ENCODE measurements at places on chromosomes 5 and 9.

DNA sequence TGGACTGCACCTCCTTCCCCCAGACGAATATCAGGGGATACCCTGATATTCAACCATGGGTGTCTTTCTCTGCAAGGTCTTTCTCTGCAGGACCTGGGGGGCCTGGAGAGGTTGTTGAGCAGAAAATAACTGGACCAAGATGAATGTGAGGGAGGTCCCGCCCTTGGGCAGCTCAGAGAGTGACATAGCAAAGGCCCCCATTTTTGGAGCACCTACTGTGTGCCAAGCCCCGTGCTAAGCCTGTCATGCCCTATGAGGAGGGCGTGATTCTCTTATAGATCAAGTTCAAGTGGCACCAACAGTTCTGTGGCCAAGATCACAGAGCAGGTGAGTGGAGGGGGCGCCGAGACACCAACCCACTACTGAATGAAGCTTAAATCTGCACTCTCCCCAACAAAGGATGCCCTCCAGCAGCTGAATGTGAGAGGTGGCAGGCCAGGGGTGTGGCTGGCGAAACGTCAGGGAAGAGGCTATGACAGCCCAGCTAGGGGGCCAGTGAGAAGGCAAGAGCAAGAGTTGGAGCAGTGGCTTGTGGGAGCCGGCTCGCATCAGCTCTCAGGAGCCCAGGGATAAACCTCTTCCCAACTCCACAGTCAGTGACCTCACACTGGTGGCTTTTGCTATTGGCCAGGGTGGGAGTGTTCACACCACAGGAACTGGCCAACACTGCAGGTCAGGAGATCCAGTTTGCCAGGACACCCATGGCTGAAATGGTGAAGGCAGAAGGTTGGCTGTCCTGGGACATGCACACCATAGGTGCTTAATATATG, 5.3 kb downstream of the SARDH start:
- no peaks in the 10 kb centered on the region for H3K4me1 ChIP-seq
- peaks cover 3% of the 10 kb centered on the region for H3K27me3 ChIP-seq
- DNase-seq = no peak

GRCh38 chr5:35665096-35665495, 47.4 kb downstream of the SPEF2 start:
- no peak overlapping the region for H3K27ac ChIP-seq
- H3K4me1 ChIP-seq = peaks cover 15% of the 10 kb centered on the region
- no peak for DNase-seq
- H3K4me3 ChIP-seq = no peak overlapping the region
- peaks cover 44% of the 10 kb centered on the region for H3K36me3 ChIP-seq

GRCh38 chr9:4826417-4827166, 33.8 kb downstream of the RCL1 start:
- peaks cover 2% of the 10 kb centered on the region for H3K27me3 ChIP-seq
- H3K27ac ChIP-seq = no peak overlapping the region

GRCh38 chr5:55993731-55994494, 850 bp downstream of the IL6ST start:
- peak overlapping the region; percentile 95 for H3K27ac ChIP-seq
- H3K27me3 ChIP-seq = peaks cover 9% of the 10 kb centered on the region
- H3K4me1 ChIP-seq = peaks cover 27% of the 10 kb centered on the region
- H3K36me3 ChIP-seq = no peaks in the 10 kb centered on the region
- peak; percentile 48 for DNase-seq
- H3K4me3 ChIP-seq = peak overlapping the region; percentile 97

DNA sequence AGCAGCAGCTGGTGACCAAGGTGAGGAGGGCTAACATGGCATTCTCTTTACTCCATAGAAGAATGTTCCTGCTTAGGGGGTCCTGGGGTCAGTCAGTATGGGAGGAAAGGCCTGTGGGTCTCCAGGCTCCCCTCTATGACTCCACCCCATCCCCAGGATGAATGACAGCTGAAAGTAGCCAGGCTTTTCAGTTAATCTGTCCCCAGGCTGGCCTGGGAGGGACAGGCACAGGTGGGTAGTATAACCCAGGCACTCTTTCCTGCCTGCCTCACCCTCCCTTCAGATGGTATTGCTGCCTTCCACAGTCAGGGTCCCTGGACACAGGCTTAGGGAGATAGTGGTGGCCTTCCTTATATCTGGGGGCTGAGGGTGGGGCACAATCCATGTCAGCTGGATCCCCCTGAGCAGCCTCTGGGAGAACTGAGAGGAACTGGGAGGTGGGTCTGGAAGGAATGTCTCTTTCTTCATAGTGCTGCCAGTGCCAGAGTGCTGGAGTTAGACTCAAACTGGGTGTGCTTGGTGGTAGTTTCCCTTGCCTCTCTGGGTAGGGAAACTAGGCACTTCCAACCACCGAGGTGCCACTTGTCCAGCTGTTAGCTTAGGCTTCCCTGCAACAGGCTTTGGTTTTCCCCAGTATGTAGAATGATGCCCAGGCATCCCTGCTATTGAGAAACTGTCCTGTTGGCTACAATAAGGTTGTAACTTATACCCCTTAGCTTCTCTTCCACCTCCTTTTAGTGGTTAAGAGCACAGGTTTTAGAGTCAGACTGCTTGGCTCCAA, 27.8 kb downstream of the LARP1 start:
- H3K4me1 ChIP-seq = peaks cover 90% of the 10 kb centered on the region
- H3K4me3 ChIP-seq = no peak overlapping the region
- no peaks in the 10 kb centered on the region for H3K27me3 ChIP-seq
- peak overlapping the region; percentile 81 for H3K27ac ChIP-seq
- DNase-seq = no peak

All from immature natural killer cell (primary cell).